CD8-positive, alpha-beta T cell (primary cell): ENCODE measurements at places on chromosomes 12 and 14.

GRCh38 chr14:32530800-32531199 is 201.7 kb downstream of the AKAP6 start:
- DNase-seq, result no peak

- no peak for DNase-seq
These were observed 23.6 kb upstream of the TMEM260 start for GRCh38 chr14:56555921-56556570.

GRCh38 chr12:41034686-41035085 is 153.4 kb upstream of the PDZRN4 start:
- no peak for DNase-seq

- no peak for DNase-seq
These were observed 2.4 kb downstream of the TMPRSS12 start for GRCh38 chr12:50845021-50845647.

DNA sequence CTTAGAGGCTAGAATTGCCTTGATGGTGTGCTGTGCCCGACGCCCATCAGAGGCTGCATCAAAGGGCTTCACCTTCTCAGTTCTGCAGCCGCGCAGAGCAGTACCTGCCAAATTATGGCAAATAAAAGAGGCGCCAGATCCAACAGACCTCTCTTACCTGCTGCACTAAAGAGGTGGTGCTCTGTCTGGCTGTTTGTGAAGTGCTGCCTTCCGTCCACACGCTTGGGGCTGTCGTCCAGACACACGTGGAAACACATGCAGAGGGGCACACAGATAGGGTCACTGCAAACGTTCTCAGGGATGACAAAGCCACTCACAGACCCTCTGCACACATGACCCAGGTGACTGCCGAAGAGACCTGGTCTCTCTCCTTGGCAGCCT is 617.5 kb downstream of the VRK1 start:
- no peak for DNase-seq

DNA sequence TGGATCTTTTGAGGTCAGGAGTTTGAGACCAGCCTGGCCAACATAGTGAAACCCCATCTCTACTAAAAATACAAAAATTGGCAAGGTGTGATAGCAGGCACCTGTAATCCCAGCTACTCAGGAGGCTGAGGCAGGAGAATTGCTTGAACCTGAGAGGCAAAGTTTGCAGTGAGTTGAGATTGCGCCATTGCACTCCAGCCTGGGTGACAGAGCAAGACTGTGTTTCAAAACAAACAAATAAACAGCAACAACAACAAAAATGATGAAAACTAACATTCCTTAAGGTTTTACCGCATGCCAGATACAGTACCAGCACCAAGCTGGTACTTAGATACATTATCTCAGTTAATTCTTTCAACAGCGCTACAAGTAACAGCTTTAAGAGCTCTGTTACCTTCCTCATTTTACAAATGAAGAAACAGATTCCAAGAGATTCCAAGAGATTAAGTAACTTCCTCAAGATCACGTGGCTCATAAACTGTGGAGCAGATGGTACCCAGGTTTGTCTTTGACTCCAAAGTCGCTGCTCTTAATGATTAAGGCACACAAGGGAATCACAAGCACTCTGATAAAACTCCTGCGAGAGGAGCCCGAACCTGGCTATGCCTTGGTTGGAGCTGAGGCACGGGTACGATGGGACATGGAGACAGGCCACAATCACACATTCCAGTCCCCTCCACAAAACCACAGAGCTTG is 17.7 kb upstream of the PLEK2 start:
- no peak for DNase-seq

- no peak for DNase-seq
These were observed 38.3 kb downstream of the FGD6 start for GRCh38 chr12:95179011-95179410.

- peak; percentile 2 for DNase-seq
These were observed 91.7 kb upstream of the SEL1L start for GRCh38 chr14:81625343-81625742.

- DNase-seq, result no peak
These were observed 2.9 kb downstream of the TMEM63C start for GRCh38 chr14:77184396-77185092.

DNA sequence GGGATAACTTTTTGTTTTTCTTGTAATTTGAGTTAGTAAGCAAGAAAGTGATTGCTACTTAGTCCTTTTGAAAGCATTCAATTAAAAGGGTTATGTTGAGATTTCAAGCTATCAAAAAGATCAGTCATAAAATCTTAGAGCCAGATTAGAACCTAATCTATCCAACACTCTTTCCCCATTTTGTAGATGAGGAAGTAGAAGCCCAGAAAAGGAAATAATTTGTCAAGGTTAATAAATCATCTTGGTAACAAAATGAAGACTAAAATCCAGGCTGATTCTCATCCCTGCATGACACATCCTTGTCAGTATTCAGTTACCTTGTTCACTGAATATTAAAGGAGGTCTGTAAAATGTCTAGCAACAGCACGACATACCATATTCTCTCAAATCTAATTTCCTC is 26.5 kb downstream of the PPP1R13B start:
- no peak for DNase-seq

- DNase-seq, result no peak
These were observed 59.5 kb downstream of the CMAS start for GRCh38 chr12:22105542-22105941.

DNA sequence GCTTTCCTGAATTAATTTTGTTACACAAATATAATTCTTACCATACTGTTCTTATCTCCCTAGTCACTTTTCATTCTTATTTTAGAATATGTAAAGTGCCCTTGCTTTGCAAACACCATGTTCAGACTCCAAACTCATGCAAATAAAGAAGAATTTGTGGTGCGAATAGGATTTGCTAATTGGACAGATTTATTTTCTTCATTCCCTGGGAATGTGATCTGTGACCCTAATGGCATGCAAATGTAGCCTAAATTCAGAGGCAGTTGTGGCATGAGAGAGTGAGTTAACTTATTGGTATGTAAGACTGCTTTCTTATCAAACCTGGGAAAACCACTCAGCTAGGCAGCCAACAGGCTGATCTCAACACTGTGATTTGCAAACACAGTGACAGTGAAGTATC is 10.0 kb downstream of the CAPZA3 start:
- no peak for DNase-seq

DNA sequence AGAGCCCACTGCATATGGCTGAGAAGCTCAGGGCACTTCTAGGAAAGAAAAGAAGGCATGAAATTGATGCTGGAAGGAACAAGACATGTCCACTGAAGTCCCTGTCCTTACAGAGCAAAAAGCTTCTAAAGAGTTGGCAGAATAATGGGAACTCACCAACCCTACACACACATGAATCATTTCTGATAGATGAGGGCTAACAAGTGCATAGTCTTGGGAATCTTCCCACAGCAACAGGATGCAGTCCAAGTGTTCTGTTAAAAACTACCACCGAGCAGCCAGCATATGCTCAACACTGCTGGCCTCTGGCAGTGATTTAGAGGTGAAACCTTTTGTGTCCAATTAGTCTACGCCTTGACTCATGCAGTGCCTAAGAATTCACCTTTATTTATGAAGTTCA is 44.8 kb downstream of the RHOJ start:
- DNase-seq, result no peak

DNA sequence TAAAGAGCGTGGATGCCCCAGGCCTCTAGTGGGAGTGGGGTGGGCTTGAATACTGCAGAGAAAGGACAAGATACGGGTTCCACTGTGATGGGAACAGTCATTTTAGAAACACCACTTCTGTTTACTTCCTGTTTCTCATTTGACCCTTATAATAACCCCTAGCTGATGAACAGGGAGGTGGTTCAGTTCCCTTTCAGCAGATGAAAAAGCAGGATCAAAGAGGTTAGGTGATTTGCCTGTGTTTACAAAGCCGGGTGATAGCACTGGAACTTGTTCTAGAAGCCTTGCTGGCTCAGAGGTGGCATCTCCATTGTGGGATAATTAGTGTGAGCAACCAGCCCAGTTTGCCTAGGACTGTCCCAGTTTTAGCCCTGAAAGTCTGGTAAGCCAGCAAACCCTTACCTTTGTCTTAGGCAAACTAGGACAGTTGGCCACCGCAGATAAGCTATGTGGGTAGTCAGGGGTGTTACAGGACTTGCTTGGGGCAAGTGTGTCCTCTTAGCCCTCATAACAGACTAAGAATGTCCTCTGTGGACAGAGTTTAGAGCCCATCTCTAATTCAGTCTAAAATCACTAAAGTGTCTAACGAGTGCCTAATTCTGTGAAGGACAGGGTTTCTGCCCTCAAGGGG is 7.5 kb upstream of the LRP1-AS start:
- DNase-seq, result no peak

DNA sequence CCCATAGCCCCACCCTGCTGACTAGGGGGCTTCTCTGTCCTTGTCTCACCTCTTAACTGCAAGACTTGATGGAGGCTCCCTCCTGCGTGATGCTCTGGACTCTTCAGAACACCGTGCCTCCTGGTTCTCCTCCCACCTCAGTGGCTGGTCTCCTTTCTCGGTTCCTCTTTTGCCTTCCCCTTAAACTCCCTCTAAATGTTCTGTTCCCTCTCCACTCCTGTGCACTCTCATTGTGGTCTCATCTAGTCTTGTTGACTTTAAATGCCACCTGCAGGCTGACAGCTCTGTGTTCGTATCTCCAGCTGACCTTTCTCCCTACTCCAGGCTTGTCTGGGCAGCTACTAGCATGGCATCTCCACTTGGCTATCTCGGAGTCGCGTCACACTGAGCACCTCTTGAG is 28.3 kb downstream of the DYNC1H1 start:
- no peak for DNase-seq

GRCh38 chr12:131795690-131796410 is 32.3 kb upstream of the MMP17 start:
- DNase-seq, result no peak
